ENCODE measurements at places on chromosomes 16 and 17.
A peak's percentile ranks its signal among the peaks of the same experiment; 100 is the strongest.

DNA sequence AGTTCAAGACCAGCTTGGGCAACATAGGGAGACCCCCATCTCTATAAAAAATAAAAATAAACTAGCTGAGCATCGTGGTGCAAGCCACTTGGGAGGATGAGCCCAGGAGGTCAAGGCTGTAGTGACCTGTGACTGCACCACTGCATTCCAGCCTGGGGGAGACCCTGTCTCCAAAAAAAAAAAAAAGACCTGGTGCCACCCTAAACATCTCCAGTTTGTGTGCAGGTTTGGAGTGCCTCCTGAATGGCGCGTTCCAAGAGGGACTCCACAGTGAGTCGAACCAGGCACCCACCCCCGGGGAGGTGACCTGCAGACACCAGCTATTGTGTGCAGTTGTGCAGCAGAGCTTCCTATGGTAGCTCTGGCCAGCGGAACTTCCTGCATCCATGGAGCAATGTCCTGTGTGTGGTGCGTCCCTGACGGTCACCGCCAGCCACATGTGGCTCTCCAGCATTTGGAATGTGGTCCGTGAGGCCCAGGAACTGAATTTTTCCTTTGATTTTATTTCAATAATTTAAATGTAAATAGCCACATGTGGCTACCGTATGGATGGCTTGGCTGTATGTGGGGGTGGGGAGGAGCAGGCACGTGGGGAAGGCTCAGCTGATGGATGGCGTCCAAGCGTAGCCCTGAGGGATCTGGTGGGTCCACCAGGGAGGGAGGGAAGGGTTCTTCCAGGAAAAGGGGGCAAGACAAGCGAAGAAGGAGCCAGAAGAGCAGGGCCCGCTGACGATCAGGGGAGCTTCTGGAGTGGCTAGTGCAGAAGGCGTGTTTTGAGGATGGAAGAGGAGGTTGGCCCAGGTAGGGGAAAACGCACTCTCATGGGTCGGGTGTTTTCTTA is 107.1 kb upstream of the GSE1 start:
- no peak for DNase-seq

- DNase-seq = no peak
Measured at GRCh38 chr16:57998992-57999365, 1.5 kb downstream of the ZNF319 start.

GRCh38 chr17:80414803-80415625 is at the start of gene ENDOV:
ENDOV (plus strand) TSS chr17:80415167; CDS start chr17:80415195, 28 bp downstream.
- peak; percentile 97 for DNase-seq

DNA sequence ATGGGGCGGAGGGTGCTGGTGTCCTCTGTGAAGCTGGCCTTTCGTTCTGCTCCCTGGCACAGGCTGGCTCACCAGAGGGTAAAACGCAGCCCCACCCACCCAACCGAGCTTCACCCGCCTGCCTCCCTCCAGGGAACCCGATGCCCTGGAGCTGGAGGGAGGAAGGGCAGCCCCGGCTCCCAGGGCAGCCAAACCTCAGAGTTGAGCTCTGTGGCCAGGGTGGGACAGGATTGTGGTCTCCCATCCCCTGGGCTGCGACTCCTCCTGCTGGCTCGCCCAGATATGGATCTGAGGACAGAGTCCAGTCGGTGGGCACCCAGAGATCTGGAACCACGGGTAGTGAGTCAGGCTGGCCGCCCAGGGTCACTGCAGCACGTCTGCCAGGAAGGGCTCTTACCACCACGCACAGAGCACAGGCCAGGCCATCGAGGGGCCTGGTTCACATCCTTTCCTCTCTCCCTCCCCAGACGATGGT is 42.6 kb upstream of the CHMP6 start:
- no peak for DNase-seq

GRCh38 chr17:45306623-45307022 is 10.2 kb downstream of the MAP3K14 start:
- no peak for DNase-seq

DNA sequence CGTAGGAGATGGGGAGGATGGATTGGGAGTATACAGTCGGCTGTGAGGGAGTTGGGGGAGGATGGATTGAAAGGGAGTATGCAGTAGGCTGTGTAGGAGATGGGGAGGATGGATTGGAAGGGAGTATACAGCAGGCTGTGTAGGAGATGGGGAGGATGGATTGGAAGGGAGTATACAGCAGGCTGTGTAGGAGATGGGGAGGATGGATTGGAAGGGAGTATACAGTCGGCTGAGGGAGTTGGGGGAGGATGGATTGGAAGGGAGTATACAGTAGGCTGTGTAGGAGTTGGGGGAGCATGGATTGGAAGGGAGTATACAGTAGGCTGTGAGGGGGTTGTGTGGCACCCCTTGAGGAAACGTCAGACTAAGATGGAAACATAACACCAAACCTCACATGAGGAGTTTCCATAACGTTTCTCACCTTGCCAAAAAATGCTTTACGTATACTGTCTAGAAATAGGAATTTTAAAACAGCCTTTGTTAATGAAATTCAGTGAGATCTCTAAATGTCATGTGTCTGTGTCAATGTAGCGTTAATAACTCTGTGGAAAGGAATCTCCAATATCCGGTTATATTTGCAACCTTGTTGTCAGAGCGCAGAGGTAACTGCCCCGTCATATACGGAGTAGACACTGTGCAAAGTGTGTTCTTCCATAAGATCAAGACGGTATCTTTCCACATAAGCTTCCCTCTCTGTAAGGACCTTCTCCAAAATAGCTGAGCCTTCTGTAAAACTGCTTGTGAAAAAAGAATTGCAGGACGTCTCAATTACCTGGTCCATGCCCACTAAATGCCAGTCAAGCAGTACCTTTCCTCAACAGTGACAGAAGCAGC is 6.3 kb upstream of the VPS53 start:
- DNase-seq = no peak

- no peak for DNase-seq
Measured at GRCh38 chr16:24668481-24669061, 60.9 kb upstream of the TNRC6A start.

All from neural progenitor cell (in vitro differentiated cells).